ENCODE measurements at places on chromosomes 13 and 19.

- no peak for DNase-seq
These were observed 302.4 kb downstream of the DCT start for GRCh38 chr13:94177041-94177440.

GRCh38 chr13:25733001-25733491 lies 318.8 kb downstream of the SHISA2 start:
- DNase-seq = no peak

DNA sequence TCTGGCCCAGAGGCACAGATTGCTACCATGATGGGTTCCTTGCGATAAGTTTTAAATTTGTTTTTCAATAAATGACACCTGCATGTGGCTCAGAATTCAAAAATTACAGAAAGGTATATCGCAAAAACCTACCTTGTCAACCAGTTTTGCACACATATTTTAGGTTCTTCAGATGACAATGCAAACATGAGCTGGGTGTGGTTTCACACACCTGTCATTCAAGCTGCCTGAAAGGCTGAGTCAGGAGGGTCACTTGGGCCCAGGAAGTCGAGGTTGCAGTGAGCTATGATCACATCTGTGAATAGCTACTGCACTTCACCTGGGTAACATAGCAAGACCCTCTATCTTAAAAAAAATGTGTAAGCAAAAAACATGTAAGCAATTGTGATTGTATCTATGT lies 56.1 kb downstream of the DNM2 start:
- DNase-seq = no peak

DNA sequence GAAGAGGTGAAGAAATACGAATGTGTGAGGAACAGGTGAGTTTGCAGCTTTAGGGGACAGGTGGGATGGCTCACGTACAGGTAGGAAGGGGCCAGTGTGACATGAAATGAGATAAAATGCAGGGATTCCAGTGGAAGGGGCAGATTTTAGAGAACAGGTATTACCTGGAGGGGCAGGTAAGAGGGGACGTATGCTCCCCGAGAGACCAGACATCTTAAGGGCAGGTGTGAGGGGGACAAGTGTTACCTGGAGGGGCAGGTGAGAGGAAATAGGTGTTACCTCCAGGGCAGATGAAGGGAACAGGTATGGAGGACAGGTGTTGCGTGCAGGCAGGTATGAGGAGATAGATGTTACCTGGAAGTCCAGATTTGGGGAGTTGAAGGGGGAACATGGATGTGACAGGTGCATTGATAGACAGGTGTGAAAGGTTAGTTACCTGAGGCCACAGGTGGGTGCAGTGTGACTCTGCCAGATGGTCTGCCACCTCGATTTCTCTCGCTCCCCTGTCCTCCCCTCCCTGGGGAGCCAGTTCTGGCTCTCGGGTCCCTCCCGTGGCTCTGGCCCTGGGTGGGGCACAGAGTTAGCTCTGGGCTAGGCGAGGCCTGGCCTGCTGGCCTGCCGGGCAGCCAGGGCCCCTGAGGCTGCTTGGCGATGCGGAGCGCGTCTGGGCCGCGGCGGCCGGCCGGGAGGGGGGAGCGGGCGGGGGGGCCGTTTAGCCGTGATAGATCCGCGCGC lies 2.1 kb downstream of the ERFL start:
- DNase-seq = no peak

GRCh38 chr19:46866407-46867136 lies 5.8 kb downstream of the ARHGAP35 start:
- no peak for DNase-seq

DNA sequence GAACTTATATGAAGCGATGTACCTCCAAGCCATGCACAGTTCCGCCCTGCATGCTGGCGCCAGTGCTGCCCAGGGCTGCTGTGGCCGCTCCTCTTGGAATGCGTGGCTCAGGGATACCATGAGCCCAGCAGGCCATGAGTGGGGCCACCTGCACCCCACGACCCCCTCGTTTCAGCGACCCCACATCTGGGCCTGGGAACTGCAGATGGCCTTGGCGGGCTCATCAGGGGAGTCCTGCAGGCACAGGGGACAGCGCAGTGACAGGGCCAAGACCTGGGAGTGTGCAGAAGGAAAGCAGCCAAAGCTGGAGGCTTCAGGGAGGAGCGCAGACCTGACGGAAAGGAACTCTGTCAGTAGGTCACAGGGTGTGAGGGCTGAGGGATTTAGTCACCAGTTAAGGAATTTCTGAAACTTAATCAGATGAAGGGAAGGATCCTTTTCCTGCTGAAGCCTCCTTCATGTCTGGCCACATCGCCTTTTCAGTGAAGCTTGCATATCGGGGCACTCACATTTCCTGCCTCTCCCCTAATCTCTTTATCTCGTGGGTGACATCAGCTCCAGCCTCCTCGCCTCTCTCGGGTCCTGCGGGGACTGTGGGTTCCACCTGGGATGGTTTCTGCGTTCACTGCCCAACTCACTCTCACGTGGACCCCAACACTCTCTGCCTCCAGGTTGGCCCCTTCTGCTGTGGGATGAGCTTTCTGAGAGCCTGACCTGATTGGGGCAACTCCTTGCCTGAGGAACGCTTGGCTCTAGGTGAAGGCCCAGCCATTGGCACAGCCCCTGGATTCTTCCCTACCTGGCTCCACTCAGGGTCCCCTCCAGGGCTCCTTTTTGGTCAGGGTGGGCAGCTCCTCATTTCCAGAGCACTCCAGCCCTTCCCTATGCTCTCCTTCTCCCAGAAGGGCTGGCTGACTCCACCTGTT lies 123.5 kb downstream of the CRYL1 start:
- DNase-seq = no peak

DNA sequence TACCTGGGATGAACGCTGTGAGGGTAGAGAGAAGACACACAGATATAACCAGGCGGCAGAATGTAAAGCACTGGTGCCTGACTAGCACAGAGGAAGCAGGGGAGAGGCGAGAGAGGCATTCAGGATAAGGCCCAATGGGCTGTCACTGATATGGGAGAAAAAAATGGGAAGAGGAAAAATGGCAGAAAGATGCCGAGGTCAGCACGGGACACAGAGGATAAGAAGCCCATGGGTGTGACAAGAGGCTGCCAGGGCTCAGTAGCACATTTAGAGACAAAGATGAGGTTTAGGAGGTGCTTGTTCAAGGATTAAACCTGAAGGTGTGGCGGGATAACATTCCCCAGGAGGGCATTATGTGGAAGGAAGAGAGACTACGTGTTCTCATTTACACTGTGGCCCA lies 5.6 kb downstream of the SMG9 start:
- no peak for DNase-seq

- DNase-seq = no peak
These were observed 102.7 kb downstream of the ZAR1L start for GRCh38 chr13:32212421-32212820.

GRCh38 chr13:21059641-21060337 lies 1.6 kb downstream of the LATS2 start:
- no peak for DNase-seq

GRCh38 chr13:33026489-33027152 lies 10.4 kb downstream of the KL start:
- no peak for DNase-seq

GRCh38 chr19:32459204-32459865 lies 53.8 kb downstream of the DPY19L3 start:
- no peak for DNase-seq

DNA sequence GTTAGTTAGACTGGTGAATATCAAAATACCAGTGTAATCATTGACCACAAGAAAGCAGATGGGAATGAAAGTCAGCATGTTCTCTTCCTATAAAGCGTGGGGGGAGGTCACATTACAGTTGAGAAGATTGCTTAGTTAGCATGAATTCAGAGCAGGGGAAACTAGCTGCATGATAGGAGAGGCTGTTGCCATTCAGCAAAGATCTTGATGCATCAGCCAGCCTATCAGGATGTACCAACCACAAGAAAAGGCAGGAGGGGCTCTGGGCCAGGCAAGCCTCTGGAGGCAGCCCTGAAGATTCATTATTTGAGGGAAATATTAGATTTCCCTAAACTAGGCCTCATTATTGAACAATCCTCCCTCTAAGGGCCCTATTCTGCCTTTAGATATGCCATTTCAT lies 5.0 kb upstream of the MTMR6 start:
- no peak for DNase-seq

All from stimulated activated CD4-positive, alpha-beta T cell treated with anti-CD3 and anti-CD28 coated beads, Interleukin-1b, Interleukin-23, amount 100 ng/mL, for 1 hour (primary cell).